ENCODE measurements at places on chromosomes 4 and X.

DNA sequence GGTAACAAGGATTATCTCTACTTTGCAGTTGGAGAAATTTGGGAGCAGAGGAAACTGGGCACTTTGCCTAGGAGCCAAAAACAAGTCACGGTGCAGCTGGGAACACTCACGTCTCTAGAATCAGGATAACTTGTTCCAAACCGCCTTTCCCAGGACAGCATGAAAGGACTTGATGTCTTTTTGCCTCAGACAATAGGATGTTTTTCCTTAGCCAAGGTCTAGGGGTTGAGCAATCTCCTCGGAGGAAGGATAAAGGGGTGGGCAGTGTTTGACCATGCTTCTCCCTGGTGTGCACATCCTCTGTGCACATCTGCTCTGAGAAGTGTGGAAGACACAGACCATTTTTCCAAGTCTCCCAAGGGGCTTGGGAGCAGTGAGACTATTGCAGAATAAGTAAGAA, 1.7 kb upstream of the SPARCL1 start:
- DNase-seq: no peak

DNA sequence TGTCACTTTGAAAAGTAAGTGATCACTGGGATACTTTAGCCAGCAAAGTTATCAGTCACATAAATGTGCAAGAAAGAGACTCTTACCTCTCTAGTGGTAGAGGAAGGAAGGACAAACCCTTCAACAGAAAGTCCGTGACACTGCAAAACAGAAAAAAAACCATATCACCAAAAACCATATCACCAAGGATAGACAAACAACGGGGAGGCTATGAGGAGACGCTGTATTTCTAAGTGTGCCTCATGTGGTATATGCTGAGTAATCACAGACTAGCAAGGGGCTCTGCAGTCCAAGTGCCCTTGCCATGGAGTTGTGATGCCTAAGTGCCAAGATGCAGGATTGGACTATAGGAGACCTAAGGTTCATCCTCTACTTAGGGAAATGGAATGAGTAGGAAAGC, 11.5 kb upstream of the HDAC8 start:
- no peak for DNase-seq

- DNase-seq: no peak
Observed at GRCh38 chrX:74246524-74246923, 57.5 kb upstream of the ZCCHC13 start.

- DNase-seq: no peak
Observed at GRCh38 chr4:141241986-141242385, 21.3 kb downstream of the ZNF330 start.

DNA sequence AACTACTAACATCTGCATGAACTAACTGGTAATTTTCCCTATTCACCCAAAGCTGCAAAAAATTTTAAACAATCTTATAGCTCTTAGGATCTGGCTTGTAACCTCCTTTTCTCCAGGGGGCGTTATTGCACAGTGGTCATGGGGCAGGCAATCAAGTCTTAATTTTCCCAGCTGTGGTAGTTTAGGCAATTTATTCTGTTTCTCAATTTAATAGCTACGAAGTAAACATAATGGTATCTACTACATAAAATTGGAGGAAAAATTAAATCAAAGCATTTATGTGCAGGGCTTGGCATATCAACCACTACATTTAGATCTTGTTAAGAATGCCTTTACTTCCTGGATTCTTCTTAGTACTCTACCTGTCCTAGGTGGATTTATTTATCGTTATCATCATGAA, 137.4 kb upstream of the GUCY1A1 start:
- DNase-seq: no peak

DNA sequence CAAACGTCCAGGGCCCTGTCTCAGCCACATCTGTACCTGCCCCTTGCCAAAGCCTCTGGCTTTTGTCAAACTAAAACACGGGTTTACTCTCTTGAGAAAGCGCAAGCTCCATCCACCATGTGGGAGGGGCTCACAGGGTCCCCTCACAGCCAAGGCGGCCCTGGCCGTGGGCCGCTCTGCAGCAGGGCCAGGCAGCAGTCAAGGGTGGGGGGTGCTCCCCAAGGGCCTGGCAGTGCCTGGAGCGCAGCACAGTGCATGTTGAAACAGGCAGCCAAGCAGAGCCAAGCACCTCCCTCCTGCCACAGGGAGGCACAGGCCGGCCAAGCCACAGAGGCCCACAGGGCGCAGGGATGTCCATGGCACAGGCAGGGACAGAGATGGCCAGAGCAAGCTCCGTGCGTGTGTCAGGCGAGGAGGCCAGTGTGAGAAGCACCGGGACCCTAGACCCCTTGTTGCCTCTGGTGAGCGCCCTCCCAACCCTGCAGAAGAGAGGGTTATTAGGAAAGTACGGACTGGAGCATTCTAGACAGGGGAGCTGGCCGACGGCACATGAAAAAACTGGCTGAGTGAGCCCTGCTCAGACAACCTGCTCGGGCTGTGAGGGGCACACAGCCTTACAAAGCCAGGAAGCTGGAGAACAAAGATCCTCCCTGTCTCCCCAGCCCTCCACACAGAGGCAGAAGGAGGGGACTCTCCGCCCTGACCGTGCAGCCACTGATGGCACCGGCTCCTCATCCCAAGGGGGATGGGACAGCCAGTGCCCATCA, 39.0 kb downstream of the FAM53A start:
- DNase-seq: no peak

- DNase-seq: no peak
Observed at GRCh38 chrX:19697416-19697815, 182.1 kb upstream of the MAP3K15 start.

DNA sequence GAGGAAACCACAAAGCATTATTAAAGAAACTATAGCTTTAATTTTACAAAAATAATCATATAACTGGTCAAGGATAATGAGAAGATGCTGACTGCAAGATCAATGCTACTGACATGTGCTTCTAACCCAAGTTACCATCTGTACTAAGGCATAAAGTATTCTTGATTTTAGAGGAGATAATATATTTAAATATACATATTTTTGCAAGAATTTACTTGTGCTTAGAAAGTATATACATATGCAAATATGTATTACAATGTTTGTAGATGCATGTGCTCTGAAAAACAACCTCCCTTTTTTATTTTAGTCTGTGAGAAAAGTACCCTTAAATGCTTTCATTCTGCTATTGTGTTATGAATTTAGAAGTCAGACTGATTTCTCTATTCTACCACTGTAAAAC, 740.7 kb upstream of the SLIT2 start:
- DNase-seq: no peak

GRCh38 chrX:56932106-56932505, 63.2 kb downstream of the SPIN3 start:
- no peak for DNase-seq

DNA sequence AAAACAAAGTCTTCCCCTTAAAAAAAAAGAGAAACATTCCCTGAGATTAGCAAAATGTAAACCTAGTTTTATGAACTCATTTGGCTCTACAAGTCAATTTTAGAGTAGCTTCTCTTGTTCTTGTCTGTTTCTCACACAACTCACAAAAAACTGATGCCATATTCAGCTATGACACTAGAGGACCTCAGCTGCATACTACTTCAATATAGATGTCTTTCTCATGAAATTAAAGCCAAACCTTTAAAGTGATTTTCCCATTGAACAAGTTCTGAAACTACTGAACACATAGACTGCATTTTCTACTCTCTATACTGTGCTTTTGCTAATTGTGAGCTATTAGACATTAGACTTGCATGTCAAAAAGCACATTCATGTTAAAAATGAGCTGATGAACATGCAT, 49.8 kb downstream of the TBCK start:
- no peak for DNase-seq

DNA sequence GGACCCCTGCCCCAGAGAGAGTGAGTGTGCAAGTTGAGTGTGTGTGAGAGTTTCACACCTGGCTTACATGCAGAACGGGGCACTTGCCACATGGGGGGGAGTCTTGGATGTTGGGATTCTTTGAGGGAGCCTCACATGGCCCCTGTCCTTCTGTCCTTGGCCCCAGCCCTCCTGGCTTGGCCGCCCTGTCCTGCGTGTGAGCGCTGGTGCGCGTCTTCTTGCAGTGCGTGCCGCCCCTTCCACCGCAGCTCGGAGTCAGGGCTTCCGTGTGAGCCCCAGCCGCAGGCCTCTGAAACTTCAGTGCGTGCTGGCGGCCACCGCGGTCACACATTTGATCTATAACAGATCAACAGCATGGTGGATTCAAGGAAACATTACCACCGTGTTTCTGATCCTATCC, 30.1 kb upstream of the HGFAC start:
- DNase-seq: no peak

DNA sequence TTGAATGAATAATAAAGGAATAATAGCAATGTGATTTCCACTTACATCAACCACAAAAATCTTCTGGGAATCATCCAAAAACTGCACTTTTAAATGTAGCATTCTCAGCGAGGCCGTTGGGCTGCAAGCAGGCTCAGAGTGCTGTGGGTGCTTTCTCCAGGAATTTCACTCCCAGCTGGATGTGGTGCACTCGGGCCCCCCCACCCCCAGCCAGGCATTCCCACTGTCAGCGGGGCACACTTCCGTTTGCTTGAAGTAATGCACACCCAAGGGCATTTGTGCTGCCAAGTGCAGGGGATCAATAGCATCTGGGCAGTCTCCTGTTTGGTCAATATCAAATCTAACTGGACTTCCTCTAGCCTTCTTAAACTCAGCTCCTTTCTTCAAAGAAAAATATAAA, at the start of gene FRMD7:
Gene FRMD7, minus strand, starts transcription at position 278 of the 400 bp plus-strand sequence. Its CDS starts 176 bp downstream, at position 102.
- no peak for DNase-seq

DNA sequence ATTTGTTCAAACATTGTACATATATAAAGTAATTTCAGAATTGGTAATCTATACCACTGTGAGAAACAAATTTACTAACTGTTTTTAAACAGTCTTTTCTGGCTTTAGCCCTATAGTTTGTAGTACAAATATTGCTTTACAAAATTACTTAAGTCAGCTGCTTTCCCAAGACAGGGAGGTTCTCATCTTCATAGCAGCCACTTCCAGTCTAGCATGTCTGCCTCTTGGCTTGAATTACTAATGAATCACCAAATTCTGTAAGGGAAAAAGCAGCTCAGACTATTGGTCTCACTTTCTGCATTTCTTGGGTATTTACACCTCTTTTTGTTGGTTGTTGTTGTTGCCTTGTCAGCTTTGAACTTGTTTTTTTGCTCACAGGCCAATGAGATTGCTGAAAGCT, 187.2 kb downstream of the NPFFR2 start:
- no peak for DNase-seq

DNA sequence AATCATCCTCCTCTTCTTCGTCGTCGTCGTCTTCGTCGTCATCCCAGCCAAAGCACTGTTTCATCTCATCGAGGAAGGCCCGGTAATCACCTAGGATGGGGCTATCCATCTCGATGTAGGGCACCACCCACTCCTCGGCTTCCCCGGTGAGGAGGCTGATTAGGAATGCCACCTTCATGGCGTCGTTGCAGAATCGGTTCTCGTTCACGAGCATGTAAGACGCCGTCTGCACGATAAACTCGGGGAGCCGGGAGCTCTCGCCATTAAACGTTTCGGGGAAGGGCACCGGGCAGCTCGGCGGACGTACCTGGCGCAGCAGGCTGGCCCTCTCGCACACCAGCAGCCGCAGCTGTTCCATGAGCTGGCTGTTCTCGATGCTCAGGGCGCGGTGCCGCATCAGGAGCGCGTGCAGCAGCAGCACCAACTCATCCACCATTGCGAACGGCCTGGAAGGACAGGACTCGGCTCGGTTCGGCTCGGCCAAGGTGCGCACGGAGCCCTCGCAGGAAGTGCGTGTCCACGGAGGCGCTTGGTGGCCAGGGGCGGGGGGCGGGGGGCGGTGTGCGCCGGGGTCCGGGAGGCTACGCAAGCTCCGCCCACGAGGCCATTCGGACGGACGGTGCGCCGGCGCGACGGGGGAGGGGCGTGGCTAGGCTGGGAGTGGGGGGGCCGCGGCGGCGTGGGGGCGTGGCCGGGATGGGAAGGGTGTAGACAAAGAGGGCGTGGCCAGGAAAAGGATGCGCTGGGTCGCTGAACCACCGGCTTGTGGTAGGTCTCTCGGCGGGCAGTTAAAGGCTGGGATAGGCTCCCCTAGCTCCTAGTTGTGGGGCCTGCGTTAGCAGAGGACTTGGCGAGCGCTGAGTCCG, at the start of gene LDOC1:
Gene LDOC1, minus strand, starts transcription at position 544 of the 866 bp plus-strand sequence. Its CDS starts 108 bp downstream, at position 436.
- no peak for DNase-seq

DNA sequence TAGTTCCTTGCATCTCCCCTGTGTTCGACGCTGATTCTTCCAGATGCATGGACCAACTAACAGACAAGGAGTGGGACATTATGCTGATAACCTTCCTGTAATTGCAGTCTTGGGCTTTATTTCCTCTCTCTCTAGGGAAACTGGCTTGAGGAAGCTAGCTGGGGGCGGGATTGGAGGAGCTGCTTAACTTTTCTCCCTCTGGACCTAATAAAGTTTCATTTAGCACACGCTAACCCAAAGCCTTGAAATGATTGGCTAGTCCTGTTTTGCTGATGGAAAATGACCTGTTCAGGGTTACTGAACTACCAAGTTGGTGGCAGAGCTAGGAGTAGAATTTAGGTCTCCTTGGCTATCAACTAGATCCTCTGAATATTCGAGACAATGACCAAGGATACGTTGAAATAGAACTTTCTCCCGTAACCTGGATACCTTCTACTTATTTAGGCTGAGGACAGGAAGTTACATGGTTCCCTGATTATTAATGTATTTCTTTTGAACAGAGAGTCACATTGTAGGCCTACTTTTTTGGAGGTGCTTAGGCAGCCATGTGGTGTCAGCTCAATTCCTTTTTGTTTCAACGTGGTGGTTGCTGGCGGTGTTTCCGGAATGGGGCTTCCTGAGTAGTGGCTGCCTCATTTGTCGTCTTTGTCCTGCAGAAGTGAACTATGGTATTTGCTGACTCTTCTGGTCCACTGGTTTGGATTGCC, 2.0 kb downstream of the PGK1 start:
- no peak for DNase-seq

GRCh38 chr4:94979621-94980020, 221.9 kb downstream of the BMPR1B start:
- DNase-seq: no peak

GRCh38 chr4:1096841-1097240, 16.5 kb downstream of the RNF212 start:
- DNase-seq: no peak

- no peak for DNase-seq
Observed at GRCh38 chrX:46757052-46757451, 1.9 kb downstream of the SLC9A7 start.

GRCh38 chr4:162706051-162706450, 460.6 kb downstream of the NAF1 start:
- DNase-seq: no peak

DNA sequence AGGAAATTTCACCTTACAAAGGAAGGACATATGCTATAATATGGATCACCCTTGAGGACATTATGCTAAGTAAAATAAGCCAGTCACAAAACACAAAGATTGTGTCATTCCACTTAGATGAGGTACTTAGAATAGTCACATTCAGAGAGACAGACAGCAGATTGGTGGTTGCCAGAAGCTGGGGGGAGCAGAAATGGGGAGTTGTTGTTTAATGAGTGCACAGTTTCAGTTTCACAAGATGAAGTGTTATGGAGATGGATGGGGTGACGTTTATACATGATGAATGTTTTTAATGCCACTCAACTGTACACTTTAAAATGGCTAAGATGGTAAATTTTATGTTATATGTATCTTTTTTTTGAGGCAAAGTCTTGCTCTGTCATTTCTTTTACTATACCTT, 14.8 kb upstream of the SPON2 start:
- DNase-seq: no peak

- DNase-seq: peak; percentile 81
Observed at GRCh38 chr4:48016141-48017107, at the start of the genes CNGA1 and NIPAL1. TSS of gene CNGA1 (minus strand) at chr4:48016681. CDS start at chr4:47952689, 63,992 bp downstream. TSS of gene NIPAL1 (plus strand) at chr4:48016772. CDS start at chr4:48016840, 68 bp downstream.

Measured in GM12891 (cell line).